ENCODE measurements at places on chromosomes 4 and X.

- DNase-seq = no peak
These were observed 81.5 kb upstream of the MAPK10 start for GRCh38 chr4:86441175-86441936.

- DNase-seq = no peak
These were observed 11.2 kb downstream of the WDR1 start for GRCh38 chr4:10105421-10105820.

DNA sequence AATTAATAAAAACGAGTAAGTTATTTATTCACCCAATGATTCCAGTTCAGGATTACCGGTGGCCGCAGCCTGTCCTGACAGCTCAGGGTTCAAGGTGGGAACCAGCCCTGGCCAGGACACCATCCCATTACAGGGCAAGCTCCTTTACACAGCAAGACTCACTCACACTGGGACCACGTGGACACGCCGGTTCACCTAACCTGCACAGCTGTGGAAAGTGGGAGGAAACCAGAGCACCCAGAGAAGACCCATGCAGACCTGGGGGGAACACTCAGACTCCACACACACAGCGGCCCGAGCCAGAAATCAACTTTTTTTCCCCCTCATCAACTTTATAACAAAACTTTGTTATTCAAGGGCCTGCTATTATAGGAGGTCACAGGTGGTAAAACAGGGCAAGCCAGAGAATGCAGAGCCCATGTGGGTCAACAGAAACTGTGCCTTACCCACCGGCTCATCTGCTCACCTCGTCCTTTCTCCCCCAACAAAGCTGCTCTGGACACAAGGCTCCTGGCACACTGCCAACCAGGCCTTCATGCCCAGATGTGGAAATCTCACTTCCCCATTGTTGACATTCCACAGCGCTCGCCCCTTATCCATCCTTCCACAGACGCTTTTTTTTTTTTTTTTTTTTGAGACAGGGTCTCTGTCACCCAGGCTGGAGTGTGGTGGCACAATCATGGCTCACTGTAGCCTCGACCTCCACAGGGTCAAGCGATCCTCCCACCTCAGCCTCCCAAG lies 8.0 kb upstream of the ODAPH start:
- no peak for DNase-seq

DNA sequence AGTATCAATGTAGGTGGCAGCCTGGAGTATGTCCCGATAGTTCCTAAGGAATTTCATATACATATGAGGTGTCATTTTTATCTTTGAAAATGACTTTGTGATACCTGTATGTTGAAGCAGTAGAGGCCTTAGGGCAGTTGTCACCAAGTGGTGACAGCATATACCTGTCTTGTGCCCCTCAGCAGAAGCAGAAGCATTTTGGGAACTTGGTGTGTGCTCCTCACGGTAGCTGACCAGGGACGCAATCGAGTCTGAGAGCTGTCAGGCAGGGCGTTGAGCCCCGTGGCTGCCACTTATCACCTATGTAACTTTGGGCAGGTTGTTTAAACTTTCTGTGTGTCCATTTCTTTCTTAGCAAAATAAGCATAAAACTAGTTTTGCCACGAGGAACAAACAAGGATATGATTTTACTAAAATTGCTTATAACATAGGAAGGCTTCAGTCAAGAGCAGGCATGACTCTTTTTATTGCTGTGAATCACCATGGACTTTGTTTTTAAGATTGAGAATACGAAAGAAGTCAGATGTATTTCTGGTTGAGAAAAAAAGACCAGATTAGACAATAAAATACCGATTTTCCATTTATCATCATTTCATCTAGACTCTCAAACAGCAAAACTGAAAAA lies 161.5 kb downstream of the CPE start:
- no peak for DNase-seq

GRCh38 chrX:2698604-2699003 lies 7.5 kb downstream of the CD99 start:
- DNase-seq = no peak

DNA sequence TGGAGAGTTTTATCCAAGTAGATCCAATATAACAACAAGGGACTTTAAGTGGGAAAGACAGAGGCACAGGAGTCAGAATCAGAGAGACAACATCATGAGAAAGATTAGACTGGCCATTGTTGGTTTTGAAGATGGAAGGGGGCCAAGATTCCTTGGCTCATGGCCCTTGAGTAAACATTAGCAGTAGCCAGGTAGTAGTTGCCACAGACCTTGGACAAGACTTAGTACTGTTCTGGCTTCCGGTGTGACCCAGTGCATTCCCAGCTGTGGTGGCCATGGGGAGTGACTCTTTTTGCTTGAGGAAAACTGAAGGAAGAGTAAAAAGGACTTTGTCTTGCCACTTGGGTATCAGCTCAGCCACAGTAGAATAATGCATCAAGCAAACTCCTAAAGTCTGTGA lies 462.2 kb upstream of the CPXCR1 start:
- no peak for DNase-seq

DNA sequence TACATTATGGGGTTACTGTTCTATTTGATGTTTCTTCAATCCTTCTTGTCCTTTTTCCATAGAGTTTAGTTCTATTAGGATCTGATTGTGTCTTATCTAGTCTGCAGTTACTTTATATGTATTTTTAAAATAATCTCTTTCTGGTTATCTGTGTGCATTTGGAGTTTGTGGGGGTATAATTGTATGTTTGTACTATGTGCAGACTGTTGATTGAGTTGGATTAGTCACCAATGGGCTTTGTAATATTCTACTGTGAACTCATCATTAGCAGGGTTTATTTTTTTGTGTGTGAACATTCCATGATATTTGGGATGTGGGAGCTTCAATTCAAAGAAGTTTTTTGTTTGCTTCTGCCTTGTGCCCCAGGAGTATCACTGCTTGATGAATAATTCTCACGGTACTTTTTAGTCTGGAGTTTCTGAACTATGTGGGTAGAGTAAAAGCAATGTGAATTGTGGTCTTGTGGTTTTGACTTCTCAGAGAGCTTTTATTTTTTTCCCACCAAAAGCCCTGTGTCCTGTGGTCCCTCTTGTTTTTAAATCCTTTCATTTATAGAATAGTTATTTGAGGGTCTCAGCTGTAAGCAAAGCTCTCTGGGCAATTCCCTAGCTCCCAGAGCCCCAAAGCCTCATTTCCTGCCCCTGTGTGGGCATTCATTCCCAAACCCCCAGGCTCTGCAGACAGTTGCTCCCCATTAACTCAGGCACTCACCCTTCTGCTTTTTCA lies 127.8 kb downstream of the PHKA2 start:
- DNase-seq = no peak

- peak; percentile 35 for DNase-seq
These were observed 441.7 kb upstream of the RASGEF1B start for GRCh38 chr4:81913427-81913879.

GRCh38 chr4:26406346-26406975 lies 83.8 kb downstream of the CCKAR start:
- DNase-seq = no peak

GRCh38 chrX:133689997-133690599 lies 274.8 kb upstream of the GPC4 start:
- DNase-seq = no peak

GRCh38 chr4:68256284-68256683 lies 10.8 kb upstream of the TMPRSS11B start:
- DNase-seq = no peak

DNA sequence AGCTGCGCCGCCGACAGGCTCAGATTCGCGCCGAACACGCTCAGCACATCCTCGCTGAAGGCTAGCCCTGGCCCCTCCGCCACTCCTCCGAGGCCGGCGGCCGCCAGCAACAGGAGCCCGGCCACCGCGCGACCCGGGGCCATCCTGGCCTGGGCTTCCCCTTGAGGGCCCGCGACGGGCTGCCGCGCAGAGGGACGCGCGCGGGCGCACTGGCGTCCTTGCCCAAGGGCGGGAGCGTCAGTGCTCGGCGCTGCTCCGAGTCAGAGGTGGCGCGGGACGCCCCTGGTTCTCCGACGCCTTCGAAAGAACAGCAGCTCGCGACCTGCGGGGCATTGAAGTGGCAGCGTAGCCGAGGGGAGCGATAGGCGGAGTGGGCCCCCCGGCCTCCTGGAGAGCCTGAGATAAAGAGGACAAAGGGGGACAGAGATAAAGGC lies 745 bp downstream of the SLC39A8 start:
- peak; percentile 54 for DNase-seq

- no peak for DNase-seq
These were observed 538.7 kb upstream of the PABPC4L start for GRCh38 chr4:134740290-134740689.

- no peak for DNase-seq
These were observed 168.6 kb downstream of the COX18 start for GRCh38 chr4:72900952-72901351.

DNA sequence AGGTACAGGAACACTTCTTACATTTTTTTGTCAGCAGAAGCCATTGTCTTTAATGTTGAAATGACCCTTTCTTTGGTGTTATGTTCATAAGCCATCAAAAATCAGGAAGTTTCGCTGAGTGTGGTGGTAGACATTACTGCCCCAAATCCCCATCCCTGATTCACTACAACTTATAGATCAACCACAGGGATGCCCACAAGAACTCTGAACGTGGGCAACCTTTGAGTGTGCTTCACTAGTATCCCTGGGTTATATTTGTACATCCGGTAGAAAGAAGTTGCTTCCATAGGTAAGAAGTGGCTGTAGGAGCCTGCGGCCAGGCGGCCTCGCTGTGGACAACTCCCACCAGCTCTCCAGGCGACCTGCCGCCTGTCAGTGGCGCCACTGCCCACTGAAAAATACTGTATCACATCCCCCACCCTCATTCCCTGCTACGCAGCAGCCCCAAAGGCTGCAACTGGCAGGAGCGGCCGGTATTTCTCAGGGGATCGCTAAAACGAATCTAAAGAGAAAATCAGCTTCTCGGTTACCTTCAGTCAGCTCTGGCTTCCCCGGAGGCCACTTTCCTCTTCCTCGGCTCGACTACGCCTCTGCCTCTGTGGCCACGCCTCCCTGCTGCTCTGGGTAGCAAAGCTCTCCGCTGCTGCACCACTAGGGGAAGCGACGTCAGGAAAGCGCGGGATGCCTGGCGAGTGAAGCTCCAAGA lies 13.9 kb upstream of the ETDC start:
- DNase-seq = peak; percentile 54

- DNase-seq = no peak
These were observed 37.4 kb upstream of the IL1RAPL1 start for GRCh38 chrX:28549838-28550237.

- DNase-seq = no peak
These were observed 92.6 kb downstream of the IQCM start for GRCh38 chr4:149723065-149723464.

GRCh38 chr4:152613351-152613750 lies 66.4 kb downstream of the TMEM154 start:
- no peak for DNase-seq

- no peak for DNase-seq
These were observed 1194.6 kb downstream of the ADGRL3 start for GRCh38 chr4:62394766-62395165.

DNA sequence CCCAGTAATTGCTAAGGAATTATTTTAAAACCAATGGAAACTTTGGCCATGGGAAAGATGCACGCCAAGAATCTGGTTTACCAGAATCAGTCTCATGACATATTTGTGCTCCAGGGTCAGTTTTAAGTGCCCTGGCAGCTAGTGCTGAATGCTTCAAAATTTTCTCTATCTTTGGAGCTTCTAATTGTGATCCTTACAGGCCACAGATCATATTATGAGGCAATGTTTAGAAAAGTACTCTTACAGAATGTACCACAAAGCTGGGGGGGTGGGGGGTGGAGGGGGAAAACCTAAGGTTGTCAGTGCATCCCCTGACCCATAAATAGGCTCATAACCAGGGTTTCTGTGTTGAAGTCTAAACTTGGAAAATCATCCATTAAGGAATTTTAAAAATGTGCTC lies 514.5 kb downstream of the INPP4B start:
- no peak for DNase-seq

GRCh38 chr4:102772738-102773340 lies 12.1 kb upstream of the MANBA start:
- DNase-seq = no peak

GRCh38 chr4:73396993-73397972 lies 6.8 kb upstream of the ALB start:
- DNase-seq = no peak

DNA sequence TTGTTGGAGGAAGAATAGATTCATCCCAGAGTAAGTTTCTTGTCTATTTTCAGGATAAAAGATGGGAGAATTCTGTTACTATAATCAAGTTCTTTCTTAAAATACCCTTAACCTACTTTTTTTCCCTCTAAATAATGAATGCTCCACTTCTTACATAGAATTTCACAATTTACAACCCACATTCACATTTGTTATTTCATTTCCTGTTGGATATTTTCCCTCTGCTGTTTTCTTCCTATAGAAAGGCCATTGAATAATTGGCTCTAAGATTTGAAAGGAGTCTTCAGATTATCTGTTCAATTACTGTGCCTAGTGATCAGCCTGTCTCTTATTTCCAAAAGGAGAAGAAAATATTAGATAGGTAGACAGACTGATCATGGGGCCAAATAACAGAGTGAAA lies 79.7 kb downstream of the CPE start:
- no peak for DNase-seq

GRCh38 chr4:51842167-51842553 lies 793 bp upstream of the DCUN1D4 start:
- DNase-seq = peak; percentile 17

- no peak for DNase-seq
These were observed 14.5 kb downstream of the L1CAM start for GRCh38 chrX:153871451-153871850.

DNA sequence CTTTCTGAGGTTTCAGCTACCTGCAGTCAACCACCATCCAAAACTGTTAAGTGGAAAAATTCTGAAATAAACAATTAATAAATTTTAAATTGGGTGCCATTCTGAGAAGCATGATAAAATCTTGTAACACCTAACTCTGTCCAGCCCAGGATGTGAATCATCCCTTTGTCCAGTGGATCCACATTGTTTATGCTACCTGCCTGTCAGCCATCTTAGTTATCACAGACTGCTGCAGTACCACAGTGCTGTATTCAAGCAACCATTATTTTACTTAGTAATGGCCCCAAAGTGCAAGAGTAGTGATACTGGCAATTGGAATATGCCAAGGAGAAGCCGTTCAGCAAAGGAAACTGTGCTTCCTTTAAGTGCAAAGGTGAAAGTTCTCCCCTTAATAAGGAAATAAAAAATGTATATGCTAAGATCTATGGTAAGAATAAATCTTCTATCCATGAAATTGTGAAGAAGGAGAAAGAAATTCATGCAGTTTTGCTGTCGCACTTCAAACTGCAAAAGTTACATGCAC lies 20.6 kb downstream of the CAMK2D start:
- no peak for DNase-seq

- DNase-seq = no peak
These were observed 590.1 kb downstream of the RAB28 start for GRCh38 chr4:12894062-12894461.

DNA sequence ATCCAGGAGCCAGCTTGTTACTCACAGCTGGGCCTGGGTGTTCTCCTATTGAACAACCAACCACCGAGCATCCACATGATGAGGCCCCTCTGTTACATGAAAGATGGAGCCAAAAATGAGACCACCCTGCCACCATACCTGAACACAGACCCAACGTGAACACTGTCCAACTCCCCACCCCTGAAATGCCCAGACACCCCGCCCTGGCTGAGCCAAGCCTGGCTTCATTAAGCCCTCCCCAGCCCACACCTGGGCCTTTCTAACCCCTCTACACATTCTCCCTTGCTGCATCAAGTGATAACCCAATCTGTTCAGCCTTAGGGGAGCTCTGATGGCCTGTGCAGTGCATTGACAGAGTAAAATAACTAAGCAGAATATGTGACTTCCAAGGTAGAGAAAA lies 80.7 kb downstream of the EVC start:
- no peak for DNase-seq
